Stimulated activated CD4-positive, alpha-beta T cell treated with anti-CD3 and anti-CD28 coated beads, Interleukin-1b, Interleukin-23, amount 100 ng/mL, for 24 hours (primary cell): ENCODE measurements at places on chromosomes 4 and X.

GRCh38 chr4:1821679-1822567 is 28.8 kb downstream of the FGFR3 start:
- DNase-seq: no peak

GRCh38 chrX:17033225-17033624 is 86.8 kb downstream of the REPS2 start:
- no peak for DNase-seq

GRCh38 chr4:153021276-153021675 is 85.2 kb downstream of the FHDC1 start:
- no peak for DNase-seq

DNA sequence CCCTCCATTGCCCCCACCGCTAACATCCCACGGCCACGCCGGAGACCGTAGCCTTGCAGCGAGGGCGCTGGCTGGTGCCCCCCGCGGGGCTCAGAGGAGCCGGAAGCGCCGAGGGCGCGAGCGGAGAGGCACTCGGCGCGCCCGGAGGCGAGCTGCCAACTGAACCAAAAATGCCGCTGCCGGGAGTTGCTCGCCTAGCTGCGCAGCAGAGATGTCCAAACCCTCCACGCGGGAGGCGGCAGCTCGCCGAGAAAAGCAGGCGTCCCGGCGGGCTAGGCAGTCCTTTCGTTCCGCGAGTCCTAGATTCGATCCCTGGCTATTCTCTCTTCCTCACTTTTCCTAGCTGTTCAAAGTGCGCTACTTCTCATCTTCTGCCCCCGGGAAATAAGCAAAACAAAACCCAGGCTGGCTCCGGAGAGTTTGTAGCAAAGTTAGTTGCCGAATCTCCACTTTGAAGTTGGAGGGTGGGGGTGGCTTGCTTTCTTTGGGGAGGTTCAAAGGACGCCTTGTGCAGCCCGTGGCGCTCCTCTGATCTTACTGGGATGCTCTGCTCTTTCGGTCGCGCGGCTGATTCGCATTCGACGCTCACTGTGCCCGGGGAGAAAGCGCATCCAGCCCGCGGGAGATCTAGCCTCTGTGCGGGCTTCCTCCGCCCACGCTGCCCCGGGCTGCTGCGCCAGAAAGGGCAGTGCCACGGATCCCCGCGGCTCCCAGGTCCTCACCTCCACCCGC is 723 bp downstream of the NKX6-1 start:
- no peak for DNase-seq

DNA sequence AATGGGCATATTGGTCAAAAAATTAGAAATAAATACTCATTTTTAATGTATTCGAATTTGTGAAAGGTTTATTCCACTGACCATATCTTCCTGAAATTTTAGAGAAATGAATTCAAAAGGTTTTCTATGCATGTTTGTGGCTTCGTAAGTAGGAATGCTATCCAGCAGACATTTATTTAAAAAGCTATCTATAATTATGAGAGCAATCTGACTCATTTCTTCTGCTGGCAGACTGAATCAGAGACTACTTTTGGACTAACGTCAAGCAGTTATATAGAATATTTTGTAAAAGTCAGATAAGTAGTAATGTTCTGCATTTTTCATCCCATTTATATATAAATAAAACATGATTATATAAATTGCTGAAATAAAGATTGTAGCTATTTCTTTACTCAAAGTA is 125.0 kb downstream of the SPCS3 start:
- no peak for DNase-seq

- DNase-seq: no peak
Measured at GRCh38 chr4:54157606-54158005, 57.6 kb downstream of the GSX2 start.

DNA sequence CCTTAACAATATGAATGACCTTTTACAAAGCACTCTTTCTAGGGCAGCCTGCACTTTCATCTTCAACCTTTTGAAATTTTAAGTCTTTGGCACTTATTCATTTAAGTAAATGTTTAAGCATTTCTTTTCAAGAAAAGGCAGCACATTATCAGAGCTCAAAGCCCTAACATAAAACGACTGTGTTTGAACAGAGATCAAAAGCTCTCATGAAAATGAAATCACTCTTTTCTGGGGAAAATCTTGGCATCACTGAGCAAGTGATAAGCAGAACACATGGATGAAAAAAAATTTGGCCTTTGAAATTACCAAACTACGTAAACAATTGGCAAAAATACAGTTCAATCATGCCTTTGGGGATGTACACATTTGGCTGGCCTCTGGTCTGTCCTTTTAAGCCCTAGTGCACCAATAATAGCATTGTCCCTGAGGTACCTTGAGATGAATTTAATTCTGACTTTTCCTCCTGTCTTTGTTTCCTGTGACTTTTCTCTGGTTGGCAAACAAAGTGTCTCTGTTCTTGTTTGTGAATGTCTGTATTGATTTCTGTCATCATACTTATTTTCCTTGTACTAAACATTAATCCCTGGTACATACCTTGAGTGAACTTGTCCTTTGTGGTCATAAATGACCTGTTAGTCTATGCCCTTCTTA is 12.9 kb upstream of the ODAM start:
- DNase-seq: no peak

DNA sequence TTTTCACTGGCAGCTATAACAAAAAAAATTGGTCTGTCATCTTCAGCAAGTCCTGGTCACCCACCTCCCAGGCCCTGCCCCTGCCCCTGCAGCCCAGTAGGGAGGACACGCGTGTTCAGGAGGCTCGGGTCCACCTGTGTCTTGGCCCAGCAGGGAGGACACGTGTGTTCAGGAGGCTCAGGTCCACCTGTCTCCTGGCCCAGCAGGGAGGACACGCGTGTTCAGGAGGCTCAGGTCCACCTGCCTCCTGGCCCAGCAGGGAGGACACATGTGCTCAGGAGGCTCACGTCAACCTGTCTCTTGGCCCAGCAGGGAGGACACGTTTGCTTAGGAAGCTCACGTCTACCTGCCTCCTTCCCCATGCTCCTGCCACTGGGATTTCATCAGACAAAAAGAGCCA is 44.9 kb downstream of the HTT-AS start:
- DNase-seq: no peak

DNA sequence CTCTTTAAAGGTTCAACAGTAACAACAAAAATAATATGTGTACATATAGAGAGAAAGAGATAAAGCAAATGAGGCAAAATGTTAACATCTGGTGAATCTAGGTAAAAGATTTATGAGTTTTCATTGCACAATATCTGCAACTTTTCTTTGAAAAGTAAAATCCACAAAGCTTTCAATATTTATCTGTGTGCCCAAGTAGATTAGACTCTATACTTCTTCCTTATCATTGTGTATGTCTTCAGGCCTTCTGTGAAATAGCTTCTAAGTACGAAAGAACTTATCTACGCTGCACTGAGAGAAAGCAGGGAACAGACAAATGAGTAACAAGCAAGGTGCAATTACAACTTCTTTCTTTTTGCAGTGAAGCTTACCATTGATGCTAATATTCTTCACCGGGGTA is 81.6 kb downstream of the NPNT start:
- no peak for DNase-seq

GRCh38 chr4:16253127-16253960 is 27.1 kb upstream of the TAPT1 start:
- DNase-seq: no peak
